ENCODE measurements at places on chromosomes 3 and 15. TPM values are rescaled to one million over a fixed set of nuclear protein-coding genes. Genes with fewer than 3 reads are reported as not detected.

DNA sequence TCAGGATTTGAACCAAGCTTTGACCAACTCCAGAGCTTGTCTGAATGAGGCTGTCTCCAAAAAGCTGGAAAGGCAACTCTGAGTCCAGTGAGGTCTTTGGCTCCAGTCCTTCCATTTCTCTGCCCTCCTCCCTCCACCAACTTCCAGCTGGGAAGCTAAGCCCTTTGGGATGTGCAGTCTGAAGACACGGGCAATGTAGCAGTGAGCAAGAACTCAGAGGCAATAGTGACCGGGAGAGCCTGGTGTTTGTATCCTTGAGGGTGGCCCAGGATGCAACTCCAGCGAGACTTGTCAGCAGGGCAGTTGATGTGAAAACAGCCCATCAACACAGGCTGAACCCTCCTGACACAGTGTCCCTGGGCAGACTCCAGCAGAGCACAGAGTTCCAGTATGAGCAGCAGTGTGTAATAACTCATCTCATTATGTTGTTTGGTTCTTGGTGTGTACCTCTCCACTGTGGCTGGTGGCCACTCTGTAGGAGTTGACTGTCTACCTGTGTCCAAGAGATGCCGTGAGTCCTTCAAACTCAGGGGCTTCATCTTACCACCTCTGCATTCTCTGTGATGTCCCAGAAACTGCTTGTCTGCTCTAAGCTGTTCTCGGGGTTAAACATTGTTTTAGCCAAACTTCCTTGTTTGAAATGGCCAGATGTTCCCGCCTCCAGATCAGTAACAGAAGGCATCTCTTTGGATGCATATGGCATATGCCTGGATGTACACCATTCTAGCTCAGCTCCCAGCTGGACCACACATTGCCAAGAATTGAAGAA lies 6.6 kb downstream of the CDCP1 start:
- DNase-seq: no peak

- no peak for DNase-seq
Observed at GRCh38 chr3:131728898-131729642, 226.3 kb upstream of the MRPL3 start.

The C15orf39 gene
- total RNA-seq: 29.5 TPM

The ISL2 gene
- not detected for total RNA-seq

DNA sequence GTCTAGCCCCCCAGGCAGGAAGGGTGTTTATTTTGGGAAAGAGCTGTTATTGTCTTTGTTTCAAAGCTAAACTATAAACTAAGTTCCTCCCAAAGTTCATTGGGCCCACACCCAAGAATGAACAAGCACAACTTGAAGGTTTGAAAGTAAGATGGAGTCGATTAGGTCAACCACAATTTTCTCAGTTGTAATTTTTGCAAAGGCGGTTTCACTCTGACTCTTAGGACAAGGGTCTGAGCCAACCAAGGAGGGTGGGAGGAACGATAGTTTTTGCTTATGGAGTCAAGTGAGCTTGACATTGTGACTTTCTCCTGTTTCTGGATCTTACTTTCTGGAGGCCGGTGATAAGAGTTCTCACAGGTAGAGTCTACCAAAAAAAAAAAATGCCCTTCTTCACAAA lies 5.8 kb upstream of the ZNF770 start:
- DNase-seq: no peak

The COL6A5 gene
- not detected for total RNA-seq

DNA sequence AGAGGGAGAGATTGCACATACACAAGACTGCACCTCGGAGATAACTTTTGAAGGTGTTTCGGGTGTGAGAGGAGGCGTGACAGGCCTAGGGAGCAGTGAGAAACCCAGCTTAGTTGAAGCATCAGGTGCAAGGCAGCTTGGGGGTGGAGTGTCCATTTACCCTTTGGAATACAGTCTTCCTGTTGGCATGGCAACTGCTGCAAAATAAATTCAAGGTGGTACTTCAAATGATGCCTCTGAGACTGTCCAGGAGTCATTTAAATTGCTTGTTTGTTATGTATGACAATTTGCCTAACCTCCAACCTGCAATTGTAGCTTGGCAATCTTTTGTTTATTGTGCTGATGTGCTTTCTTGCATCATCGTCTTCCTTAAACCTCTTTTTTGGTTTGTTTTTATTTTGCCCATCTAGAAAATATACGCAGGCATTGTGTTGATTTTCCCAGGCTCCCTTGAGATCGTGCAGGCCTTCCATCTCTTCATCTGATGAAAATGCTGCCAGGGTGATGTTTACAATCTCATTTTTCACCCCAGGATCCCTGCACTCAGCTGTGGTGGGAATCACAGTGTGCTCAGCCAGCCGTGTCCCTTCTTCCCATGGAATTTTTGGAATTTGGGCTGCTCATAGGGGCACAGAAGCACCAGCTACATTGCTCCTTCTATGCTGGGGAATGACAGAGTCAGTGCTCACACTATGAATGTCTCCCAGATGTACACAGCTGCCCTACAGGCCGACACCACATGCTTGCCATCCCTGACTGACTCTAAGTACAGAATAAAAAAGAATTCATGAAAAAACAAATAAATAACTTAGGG lies 583.1 kb upstream of the CFAP20DC start:
- no peak for DNase-seq

DNA sequence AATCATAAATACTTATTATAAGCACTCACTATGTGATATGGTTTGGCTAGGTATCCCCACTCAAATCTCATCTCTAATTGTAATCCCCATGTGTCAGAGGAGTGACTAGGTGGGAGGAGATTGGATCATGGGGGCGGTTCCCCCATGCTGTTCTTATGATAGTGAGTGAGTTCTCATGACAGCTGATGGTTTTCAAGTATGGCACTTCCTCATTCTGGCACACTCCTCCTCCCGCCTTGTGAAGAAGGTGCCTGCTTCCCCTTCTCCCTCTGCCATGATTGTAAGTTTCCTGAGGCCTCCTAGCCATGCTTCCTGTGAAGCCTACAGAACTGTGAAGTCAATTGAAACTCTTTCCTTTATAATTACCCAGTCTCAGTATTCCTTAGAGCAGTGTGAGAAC lies 53.3 kb upstream of the CHMP2B start:
- no peak for DNase-seq

The GOLGA6L7 gene
- not detected for total RNA-seq

- DNase-seq: no peak
Observed at GRCh38 chr15:38378161-38378560, 75.8 kb upstream of the FAM98B start.

The HYAL1 gene
- 2.5 TPM for total RNA-seq

The FAM227B gene
- total RNA-seq: 7.1 TPM

DNA sequence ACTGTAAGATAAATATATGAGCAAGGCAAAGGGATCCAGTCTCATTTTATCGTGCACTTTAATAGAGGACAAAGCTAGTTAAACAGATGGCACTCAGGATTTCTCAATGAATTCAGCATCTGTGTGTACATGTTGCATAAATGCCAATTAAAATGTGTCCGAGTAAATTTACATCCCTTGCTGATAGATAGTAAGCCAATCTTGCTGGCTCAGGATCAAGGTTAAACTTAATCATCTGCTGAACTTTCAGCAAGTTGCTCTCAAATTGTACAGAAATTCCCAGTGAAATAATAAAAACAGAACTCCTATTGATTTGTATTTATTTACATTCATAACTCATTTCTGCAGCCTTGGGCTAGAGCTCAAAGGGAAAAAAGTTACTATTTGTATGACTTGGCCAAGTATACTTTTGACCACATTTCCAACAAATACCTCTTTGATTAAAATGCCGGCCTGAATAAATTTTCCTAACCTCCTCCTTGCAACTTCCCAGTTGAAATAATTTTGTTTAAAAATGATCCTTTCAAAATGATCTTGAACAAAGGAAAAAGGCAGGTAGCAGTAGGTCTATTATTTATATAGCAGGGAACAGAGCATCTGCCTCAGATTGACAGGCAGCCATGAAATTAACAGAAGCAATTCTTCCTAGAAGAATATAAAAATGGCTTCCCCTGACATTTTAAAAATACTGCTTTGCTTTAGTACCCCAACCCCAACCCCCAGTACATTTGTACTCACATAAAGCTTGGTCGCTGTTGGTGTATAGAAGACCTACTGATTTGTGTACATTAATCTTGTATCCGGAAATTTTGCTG lies 1001.9 kb downstream of the ROBO1 start:
- no peak for DNase-seq

The ELP6 gene
- total RNA-seq: 60.4 TPM
